ENCODE measurements at places on chromosomes 2 and 18.

DNA sequence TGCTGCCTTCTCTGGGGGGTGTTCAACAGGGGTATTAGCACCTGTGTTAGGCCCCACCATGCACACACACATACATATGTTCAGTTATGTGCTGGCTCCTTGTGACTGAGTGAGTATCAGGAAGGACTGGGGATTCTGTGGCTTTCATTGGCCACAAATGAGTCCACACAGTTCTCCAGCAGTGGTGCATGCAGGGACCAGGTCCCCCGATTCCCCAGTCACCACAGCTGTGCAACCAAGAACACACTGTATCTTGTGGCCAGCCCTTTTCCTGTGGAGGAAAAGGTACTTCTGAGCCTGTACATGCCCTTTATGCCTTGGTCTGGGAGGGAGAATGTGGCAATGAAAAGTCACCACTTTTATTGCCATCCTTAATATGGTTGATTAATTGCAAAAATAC lies 74.9 kb upstream of the KLF7 start:
- H3K27me3 ChIP-seq = no peaks in the 10 kb centered on the region
- H3K4me1 ChIP-seq = no peaks in the 10 kb centered on the region
- no peak for DNase-seq
- no peak overlapping the region for H3K4me3 ChIP-seq

- no peaks in the 10 kb centered on the region for H3K4me1 ChIP-seq
- H3K27ac ChIP-seq = no peak overlapping the region
- no peaks in the 10 kb centered on the region for H3K36me3 ChIP-seq
- H3K4me3 ChIP-seq = no peak overlapping the region
- DNase-seq = no peak
These were observed 21.6 kb downstream of the MAP2 start for GRCh38 chr2:209445485-209445884.

DNA sequence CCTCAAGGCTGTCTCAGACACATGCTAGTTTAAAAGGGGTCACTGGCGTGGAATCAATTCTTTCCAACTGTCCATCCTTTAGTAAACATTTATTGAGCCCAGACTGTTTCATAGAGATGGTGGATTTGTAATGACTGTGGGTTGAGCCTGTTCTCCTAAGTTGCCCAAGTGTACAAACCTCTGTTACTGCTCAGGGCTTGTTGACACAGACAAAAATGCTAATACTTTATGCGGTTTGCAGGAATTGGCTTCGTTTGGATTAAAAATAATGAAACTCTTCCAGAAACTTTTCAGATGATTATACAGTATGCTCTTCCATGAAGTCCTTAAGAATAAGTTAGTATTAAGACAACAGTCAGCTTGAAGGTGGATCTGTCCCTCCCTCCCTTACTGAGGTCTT lies 83.6 kb upstream of the MGAT5 start:
- H3K27me3 ChIP-seq = no peaks in the 10 kb centered on the region

DNA sequence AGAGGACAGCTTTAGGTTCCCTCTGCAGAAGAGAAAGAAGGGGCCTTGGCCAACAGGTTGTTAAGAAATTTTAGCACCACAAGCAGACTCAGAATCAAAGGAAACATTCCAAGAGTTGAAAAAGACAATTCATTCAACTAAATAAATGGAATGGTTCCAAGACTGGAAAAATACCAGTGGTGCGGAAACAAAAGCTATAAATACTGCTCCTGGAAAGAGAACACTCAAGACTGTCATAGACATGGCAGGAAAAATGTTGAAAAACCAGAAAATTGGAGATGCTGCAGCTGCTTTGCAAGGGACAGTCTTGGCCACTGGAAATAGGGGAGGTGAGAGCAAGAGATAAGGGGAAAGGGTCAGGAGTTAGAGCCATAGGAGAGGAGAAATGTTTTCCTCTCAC lies 312.7 kb upstream of the CYRIA start:
- no peaks in the 10 kb centered on the region for H3K27me3 ChIP-seq
- no peak overlapping the region for H3K27ac ChIP-seq
- H3K36me3 ChIP-seq = no peaks in the 10 kb centered on the region
- no peak overlapping the region for H3K4me3 ChIP-seq
- DNase-seq = no peak

GRCh38 chr2:41482659-41483058 lies 565.2 kb upstream of the PKDCC start:
- no peak overlapping the region for H3K27ac ChIP-seq
- H3K4me3 ChIP-seq = no peak overlapping the region
- no peak for DNase-seq

DNA sequence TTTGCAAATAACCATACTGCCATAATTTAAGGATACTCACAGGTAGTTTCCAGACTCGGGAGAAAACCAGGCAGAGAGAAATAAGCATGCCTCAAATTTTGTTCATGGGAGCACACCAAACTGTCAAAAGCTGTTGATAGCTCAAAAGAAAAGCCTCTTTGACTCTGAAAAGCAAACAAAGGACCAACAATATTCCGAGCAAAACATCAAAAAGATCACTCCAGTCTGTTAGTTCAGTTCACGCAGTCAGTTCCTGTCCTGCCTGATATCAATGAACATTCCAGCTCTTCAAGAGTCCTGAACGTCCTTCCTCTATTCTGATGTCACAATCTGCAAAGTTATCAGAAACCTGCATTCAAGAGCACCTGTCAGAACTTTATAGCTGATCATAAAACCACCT lies 78.7 kb downstream of the RRM2 start:
- no peaks in the 10 kb centered on the region for H3K27me3 ChIP-seq
- no peaks in the 10 kb centered on the region for H3K36me3 ChIP-seq
- no peak overlapping the region for H3K27ac ChIP-seq
- no peaks in the 10 kb centered on the region for H3K4me1 ChIP-seq
- no peak for DNase-seq

Measured in MM.1S (cell line).